ENCODE measurements at places on chromosomes 16 and 17.

GRCh38 chr17:54980375-54980774 is 11.8 kb downstream of the STXBP4 start:
- no peak for DNase-seq

GRCh38 chr16:57785924-57786323 is 16.4 kb downstream of the KIFC3 start:
- no peak for DNase-seq

GRCh38 chr17:50307654-50308053 is 33.4 kb downstream of the TMEM92 start:
- no peak for DNase-seq

GRCh38 chr17:79028496-79029326 is 4.7 kb downstream of the C1QTNF1 start:
- no peak for DNase-seq

GRCh38 chr17:40315678-40316570 is 6.9 kb downstream of the RARA start:
- DNase-seq = no peak

- DNase-seq = no peak
Observed at GRCh38 chr17:50480854-50481490, 2.3 kb downstream of the RSAD1 start.
